ENCODE measurements at places on chromosomes 6 and 20.

- no peak for DNase-seq
Observed at GRCh38 chr6:115885636-115886366, 174.9 kb downstream of the FRK start.

- DNase-seq: no peak
Observed at GRCh38 chr20:43755851-43756250, 29.0 kb upstream of the GTSF1L start.

- no peak for DNase-seq
Observed at GRCh38 chr6:146902846-146903245, 301.4 kb upstream of the STXBP5 start.

- DNase-seq: no peak
Observed at GRCh38 chr6:36373368-36374019, 14.0 kb downstream of the ETV7 start.

DNA sequence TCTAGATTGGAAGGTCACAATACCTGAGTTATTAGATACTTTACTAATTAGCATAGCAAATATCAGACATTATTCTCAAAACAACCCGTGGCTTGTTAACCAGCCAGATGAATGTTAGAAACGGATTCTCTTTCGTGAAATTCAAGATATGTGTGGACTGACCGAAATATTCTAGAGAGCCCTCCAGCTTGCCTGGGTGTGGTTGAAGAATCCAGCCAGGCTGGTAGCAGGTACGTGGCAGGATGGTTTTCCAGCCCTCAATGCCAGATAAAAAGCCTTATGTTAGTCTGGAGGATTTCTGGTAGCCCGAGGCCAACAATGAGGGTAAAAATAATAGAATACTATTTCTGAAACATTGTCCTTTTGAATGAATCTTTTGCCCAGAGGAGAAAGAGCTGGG is 19.3 kb downstream of the ECT2L start:
- no peak for DNase-seq

GRCh38 chr6:51868591-51869355 is 218.6 kb downstream of the PKHD1 start:
- no peak for DNase-seq

DNA sequence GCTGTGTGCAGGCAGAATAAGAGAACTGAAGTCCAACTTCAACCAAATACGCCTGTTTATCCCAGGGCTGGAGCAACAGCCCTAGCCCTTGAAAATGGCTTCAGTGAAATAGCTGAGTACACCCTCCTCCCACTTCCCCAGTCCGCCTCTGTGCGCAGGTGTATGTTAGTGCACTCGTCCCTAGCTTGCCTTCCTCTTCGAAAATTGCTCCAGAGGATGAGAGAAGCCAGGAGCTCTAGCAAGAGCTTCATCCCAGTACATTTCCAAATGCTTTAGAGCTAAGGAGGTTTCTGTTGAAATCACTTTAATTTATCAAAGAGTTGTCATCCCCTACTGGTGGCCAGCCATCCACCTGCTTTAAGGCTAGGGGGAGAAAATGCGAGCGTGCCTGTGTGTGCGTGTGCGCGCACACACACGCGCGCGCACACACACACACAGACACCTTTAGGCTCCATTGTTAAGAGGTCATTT is 5.4 kb upstream of the POU3F2 start:
- no peak for DNase-seq

- peak; percentile 52 for DNase-seq
Observed at GRCh38 chr20:51529081-51529681, 13.3 kb downstream of the NFATC2 start.

DNA sequence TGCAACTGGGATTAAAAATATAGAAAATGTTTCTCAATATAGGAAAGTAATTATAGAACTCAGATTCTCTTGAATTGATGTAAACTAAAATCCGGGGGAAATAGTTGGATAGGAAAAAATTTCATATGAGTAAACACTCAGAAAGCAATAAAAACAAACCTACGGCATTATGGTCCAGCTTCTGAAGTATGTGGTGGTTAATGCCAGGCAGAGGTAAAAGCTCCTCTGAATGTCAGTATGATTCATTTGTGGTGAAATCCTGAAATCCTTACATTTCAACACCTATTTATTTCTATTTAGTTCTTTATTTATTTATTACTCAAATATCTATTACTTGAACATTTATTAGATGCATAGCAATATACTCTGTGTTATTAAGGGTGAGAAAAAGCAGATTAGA is 145.1 kb downstream of the RIMS1 start:
- DNase-seq: no peak

- DNase-seq: no peak
Observed at GRCh38 chr20:37833221-37833896, 69.6 kb upstream of the VSTM2L start.

GRCh38 chr20:51004305-51004727 is 18.6 kb downstream of the KCNG1 start:
- DNase-seq: no peak

DNA sequence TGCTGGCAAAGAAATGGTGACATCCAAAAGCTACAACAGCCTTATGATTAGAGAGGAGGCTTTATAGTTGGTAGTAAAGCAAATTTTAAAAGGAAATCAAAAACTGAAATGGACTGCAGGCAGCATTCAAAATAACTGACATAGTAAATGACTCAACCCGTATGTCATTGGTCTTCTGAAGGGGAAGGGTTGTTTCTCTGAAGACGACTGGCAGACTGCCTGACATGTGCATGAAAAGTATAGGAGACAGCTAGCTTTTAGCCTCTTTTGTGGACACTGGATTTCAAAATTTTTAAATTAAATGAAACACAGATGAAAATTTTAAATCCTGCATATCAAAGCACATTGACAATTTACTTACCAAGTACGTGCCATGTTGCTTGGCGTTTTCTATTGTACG is 90.7 kb downstream of the TRMT6 start:
- DNase-seq: no peak

DNA sequence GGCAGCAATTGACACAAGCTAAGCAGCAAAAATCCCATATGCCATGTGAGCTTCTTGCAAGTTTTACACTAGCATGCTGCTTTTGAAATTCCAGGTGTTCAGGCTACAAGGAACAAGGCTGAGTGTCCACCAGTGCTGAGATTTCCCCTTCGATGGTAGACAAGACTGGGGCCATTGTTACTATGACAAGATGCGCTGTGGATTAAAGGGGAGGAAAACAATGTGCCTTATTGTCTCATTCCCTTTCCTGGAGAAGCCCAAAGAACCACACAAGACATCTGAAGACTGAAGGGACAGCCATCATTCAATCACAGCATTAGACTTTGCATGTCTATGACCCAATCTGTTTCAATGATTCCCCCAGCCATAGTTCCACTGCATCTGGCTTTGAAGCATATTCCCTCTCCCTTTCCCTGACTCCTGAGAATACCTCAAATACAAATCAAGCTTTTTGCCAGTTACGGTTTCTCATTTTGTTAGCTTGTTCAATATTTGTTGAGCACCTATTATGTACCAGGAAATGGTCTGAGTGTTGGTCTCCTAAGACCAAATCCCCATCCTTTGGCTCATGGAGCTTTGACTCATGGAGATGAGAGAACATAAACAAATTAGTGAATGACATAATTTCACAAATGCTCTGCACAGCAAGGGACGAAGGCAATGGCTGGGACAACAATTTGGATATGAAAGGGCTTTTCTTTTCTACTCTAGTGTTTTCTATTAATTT is 23.4 kb upstream of the SCGN start:
- DNase-seq: no peak

DNA sequence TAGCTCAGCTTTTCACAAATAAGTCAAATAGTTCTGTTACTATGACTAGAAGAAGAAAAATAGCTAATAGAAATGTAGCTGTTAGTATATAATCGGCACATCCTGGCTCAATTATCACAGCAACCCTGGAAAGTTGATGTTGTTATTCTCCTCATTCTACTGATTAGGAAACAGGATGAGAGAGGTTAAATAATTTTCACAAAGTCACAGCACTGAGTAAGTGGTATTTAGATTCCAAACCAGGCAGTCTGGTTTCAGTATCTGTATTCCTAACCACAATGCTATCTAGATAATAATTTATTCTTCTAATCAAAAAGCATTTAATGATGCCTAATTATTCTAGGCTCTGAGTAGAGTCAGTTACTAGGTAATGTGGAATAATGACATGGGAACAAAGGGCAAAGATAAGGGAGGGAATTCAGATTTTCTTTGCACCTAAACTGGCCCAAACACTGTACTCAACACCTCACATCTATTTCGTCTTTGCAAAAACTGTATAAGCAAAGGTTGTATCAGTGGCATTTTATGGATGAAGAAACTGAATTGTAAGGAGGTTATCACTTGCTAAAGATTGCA is 51.3 kb downstream of the PDE7B start:
- no peak for DNase-seq

DNA sequence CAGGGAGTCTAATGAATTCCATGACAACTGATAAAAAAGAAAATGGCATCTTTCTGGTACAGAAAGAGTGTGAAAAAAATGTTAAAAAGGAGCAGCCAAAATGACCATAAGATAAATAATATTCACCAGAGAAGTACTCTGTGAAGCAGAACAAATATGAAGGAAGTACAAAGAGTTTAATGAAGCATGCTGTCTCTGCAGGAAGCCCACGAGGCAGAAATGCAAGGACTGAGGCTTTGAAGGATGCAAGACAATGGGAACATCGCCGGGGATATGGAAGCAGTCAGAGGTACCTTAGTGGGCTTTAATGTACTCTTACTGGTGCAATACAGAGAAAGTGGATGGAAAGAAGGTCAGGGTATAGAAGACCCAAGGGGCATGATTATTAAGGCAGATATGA is 50.7 kb downstream of the NOX3 start:
- no peak for DNase-seq

- no peak for DNase-seq
Observed at GRCh38 chr6:56227071-56227879, 20.1 kb downstream of the COL21A1 start.

DNA sequence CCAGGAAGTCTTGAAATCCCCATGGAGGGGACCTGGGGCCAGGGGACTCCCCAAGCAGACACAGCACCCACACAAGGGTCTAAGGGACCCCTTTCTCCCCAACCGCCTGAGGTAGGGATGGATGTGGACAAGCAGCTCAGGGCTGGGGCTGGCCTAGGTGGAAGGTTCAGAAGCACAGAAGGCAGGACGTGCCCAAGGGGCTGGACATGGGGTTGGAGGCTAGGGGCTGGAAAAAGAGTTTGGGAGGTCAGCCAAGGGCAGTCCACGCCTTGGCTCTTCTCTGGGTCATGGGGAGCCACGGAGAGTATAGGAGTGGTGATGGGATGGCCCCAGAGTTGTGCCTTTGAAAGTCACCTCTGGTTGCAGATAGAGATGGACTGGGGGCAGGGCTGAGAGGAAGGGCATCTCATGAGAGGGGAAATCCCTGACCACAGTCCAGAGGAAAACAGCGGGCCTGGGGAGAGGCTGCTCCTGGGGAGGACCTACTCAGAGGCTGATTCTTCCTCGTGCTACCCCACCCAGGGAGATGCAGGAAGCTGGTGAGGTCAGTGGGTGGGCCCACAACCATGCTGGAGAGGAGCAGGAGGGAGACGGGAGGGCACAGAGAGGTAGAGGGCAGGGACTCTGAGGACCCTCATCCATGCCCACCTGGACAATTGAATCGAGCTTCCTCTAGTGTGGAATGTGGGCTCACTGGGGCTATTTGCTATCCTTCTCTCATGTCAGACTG is 2.5 kb upstream of the HSPA12B start:
- DNase-seq: no peak

DNA sequence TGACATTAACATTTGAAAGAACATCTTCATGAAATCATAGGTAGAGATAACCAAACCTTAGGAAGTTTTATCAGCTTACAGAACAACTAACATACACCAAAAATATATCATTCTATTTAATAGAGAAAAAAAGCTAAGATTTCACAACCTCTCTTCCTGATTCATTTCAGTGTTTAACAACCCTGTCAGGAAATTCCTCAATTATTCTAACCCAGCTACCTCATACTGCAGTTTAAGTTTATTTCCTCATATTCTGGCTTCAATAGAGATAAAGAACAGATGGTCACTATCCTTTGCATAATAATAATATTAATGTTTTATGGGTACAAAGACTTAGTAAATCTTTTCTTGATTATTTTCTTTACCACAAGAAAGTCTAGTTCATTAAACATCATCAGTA is 112.9 kb upstream of the HSF2 start:
- DNase-seq: no peak

DNA sequence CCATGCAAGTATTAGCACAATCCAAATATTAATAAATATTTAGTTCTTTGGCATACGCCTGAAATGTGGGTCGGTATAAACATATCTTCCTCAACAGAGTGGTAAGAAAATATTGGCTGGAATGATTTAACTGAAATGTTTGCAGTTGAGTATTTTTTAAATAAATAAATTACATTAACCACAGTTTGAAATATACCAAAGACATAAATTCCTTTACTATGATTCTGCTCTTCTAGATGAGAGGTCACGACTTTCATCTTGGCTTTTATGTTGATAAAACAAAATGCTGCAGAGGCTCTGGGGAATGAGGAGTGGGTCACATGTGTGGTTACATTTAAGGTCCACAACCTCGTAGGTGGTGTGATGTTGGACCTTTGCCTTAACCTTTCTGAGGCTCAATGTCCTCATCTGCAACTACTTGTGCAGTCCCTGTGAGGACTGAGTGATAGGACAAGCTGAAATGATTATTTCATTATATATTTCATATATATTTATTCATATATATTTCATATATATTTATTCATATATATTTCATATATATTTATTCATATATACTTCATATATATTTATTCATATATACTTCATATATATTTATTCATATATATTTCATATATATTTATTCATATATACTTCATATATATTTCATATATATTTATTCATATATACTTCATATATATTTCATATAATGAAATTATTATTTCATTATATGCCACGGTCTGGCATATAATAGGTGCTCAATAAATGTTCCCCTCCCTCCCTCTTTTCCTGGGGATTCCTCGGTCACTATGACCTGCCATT is 107.4 kb downstream of the SAMD5 start:
- DNase-seq: no peak

DNA sequence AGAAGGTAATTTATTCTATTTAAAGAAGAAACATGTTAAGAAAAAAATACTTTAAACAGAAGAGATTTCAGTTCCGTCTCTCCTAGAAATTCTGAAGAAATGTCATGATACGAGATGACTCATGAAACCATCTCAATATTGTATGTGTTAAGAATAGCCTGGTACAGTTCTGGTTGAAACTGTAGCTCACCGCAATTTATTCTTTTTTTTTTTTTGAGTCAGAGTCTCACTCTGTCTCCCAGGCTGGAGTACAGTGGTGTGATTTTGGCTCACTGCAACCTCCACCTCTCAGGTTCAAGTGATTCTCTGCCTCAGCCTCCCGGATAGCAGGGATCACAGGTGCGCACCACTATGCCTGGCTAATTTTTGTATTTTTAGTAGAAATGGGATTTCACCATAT is 103.3 kb downstream of the ARHGAP18 start:
- no peak for DNase-seq
